Left ventricle myocardium superior (tissue), 1 donor: ENCODE measurements at places on chromosomes 2 and 18. TPM values are rescaled to one million over a fixed set of nuclear protein-coding genes. Genes with fewer than 3 reads are reported as not detected.

The CHRND gene
- not detected for total RNA-seq

The SCYGR4 gene
- total RNA-seq: not detected

The IL1RL2 gene
- total RNA-seq: not detected

The LYPD6 gene
- total RNA-seq: 0.30 TPM

The SERTAD2 gene
- 14.6 TPM for total RNA-seq

The ALPI gene
- total RNA-seq: not detected

The PRSS56 gene
- total RNA-seq: 0.15 TPM

The WIPF1 gene
- total RNA-seq: 15.2 TPM

The SCN1A gene
- total RNA-seq: 0.92 TPM

The KIAA2012 gene
- not detected for total RNA-seq

The TBR1 gene
- not detected for total RNA-seq
